ENCODE measurements at places on chromosomes 7 and 10. TPM values are rescaled to one million over a fixed set of nuclear protein-coding genes. Genes with fewer than 3 reads are reported as not detected.

Gene TSPAN13
- total RNA-seq, result 1.6 TPM

Gene GNGT1
- not detected for total RNA-seq

Gene SRGN
- 310 TPM for total RNA-seq

Gene PRSS37
- total RNA-seq, result not detected

Gene ANKRD61
- total RNA-seq, result 0.26 TPM

Gene VSTM2A
- total RNA-seq, result not detected

Gene GBX1
- total RNA-seq, result not detected

Gene HACD1
- total RNA-seq, result 11.6 TPM

Gene AKR1D1
- not detected for total RNA-seq

Gene TMEM176B
- total RNA-seq, result 0.13 TPM

Gene AOAH
- total RNA-seq, result not detected

Gene LEP
- total RNA-seq, result not detected

Measured in aortic smooth muscle cell (primary cell).